ENCODE measurements at places on chromosomes 6 and 20.
A peak's percentile ranks its signal among the peaks of the same experiment; 100 is the strongest.

DNA sequence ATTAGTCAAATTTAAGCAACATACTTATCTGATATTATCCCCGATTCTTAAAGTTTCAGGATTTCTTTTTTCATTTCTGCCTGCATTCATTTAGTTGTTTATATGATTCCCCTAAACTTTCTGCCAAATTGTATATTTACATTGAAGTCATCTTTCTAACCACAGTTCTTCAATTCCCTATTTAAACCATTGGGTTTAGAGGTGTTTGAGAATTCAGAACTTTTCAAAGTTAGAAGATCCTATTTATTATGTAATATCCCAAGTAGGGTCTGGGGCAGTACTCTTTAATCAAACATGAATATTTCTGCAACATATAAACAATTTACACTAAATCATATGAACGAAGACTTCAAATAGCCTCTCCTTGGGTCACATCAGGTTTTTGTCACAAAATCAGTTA lies 52.9 kb downstream of the KLHL31 start:
- DNase-seq = no peak

DNA sequence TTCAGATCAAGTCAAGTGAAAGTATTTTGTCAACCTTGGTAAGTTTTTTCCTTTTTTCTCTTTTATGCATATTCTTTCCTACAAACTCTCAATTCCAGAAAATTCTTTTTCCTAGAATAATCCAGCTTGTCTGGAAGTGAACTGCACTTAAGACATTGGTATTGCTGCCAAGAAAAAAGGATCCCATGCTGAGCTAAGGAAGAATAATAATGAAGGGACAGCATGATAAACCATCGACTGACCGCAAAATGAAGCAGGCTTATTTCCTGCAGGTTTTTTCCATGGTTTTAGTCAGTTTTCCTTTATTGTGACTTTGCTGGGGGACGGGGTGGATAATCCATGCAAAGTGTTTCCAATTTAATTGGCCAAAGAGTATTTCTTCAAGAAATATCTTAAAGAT lies 857.6 kb upstream of the SLC35B3 start:
- no peak for DNase-seq

DNA sequence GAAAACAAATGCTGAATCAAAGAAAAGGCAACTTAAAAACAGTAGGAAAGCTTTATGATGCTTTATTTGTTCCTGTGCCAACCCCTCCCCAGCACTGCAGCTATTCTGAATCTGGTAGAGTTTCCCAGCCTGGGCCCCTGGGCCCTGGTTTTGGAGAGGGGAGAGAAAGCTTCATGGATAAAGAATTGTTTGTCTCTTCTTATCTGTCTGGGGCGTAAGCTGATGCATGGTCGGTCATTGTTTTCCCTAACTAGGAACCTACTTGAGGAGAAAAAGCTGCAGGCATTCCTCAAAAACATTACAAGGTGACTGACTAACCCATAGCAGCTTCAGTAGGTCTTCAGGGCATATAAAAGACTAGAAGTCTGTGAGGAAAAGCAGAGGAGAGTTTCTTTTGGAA lies 758.1 kb upstream of the EPHA7 start:
- DNase-seq = no peak

- DNase-seq = no peak
Observed at GRCh38 chr6:153143200-153143599, 12.1 kb upstream of the RGS17 start.

- no peak for DNase-seq
Observed at GRCh38 chr6:37850260-37850659, 30.7 kb downstream of the ZFAND3 start.

DNA sequence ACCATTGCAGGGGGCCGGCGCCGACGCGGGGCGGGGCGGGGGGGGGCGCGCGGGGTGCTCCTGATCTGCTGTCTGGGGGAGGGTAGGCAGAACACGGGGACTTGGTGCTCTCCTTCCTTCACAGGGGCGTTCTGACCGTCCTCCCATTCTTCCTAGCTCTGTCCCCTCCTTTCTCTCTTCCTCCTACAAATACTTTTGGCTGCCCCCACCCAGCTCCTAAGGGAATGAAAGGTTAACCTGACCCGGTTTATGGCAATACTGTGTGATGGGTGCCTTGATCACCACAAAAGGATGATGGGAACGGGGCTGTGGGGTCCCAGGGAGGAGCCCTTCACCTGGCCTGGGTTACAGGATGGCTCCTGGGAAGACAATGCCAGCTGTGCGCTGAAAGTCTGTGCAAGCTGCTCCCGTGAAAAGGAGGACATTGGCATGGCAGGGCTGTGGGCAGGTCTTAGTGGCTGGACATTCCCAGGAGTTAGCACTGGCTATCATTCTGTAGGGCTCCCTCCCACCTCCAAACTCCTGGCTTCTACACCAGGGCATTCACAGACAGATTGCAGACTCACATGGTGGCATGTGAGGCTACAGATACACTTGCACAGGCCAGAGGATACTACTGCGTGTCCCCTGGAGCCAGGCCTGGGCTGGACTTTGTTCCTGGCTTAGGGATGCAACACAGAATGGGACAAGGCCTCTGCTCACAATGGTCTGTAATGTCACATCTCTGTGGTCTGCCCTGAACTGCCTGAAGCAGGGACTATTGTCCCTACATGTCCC lies 1.9 kb upstream of the TPD52L2 start:
- no peak for DNase-seq

DNA sequence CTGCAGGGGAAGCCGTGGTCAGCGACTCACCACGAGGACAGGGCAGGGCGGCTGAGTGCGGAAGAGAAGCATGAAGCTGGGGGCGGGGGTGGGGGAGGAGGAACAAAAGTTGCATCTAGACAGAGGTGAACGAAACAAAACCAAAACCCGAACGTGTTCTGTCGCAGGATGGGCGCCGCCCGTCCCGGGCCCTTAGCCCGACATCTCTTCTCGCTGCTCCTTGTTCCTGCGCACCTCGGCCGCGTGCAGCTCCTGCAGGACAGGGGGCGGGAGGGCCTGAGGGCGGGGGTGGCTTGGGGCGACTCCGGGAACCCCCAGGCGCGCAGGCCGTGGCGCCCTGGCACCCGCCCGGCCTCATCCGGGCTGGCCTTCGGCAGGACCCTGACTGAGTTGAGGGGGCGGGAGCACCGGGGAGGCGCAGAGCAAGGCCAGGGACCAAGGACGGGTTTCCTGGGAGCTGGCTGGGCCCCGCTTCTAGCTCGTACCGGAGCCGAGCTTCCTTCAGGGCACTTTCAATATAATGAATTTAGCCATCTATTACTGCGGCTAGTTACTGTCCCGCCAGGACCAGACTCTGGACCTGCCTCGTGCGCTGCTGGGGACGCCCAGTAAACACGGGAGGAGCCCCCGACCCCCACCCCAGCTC lies 12.0 kb downstream of the STMN3 start:
- DNase-seq = no peak

DNA sequence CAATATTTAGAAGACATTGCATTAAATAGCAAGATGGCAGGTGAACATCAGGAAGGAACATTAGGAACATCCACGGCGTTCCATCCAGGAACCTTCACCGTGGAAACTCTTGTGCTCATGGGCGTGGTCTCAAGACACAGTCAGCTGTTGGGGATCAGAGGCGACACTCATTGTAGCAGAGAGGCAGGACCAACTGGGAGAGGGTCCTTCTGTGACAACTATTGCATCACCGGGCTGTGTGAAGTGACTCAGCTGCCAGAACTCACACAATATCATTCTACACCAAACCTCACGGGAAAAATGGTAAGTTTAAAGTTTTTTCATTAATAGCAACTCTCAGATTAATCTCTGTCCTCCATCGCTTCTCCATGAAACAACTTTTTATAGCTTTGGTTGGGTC lies 334.8 kb upstream of the SULF2 start:
- DNase-seq = no peak

DNA sequence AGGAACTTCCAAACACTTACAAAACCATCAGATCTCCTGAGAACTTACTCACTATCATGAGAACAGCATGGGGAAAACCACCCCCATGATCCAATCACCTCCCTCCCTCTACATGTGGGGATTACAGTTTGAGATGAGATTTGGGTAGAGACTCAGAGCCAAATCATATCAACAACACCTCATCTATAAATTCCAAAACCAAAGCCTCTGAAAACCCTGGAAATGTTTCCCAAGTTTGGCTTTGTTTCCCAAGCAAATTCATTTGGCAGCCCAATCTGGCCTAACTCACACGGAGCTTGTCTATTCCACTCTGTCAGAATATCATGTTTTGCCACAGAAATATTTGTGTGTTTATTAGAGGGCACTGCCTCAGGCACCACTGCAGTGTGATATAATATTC lies 142.6 kb downstream of the COL9A1 start:
- DNase-seq = no peak

DNA sequence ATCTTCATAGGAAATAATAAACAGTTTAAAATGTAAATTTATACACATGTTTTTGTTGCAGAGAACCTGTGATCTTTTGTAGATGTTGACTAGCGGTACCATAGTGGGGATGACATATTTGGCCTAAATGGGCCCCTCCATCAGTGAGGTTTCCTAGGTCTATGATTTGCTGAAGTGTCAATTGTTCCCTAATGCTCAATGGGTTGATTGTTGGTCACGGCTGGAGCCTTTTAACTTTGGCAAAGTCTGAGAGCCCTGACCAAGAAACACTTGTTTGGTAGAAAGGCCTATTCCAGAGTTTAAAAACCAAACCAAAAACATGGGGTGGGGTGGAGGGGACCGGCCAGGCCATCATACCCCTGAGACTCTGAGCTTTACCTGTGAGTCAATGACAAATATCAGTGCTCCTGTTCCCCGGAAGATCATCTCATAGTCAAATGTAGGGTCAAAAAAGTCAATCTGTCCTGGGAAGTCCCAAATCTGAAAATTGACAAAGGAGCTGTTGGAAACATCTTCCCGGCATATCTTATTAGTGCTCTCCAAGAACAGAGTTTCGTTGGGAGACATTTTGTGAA lies 25.1 kb downstream of the RRAGD start:
- no peak for DNase-seq

DNA sequence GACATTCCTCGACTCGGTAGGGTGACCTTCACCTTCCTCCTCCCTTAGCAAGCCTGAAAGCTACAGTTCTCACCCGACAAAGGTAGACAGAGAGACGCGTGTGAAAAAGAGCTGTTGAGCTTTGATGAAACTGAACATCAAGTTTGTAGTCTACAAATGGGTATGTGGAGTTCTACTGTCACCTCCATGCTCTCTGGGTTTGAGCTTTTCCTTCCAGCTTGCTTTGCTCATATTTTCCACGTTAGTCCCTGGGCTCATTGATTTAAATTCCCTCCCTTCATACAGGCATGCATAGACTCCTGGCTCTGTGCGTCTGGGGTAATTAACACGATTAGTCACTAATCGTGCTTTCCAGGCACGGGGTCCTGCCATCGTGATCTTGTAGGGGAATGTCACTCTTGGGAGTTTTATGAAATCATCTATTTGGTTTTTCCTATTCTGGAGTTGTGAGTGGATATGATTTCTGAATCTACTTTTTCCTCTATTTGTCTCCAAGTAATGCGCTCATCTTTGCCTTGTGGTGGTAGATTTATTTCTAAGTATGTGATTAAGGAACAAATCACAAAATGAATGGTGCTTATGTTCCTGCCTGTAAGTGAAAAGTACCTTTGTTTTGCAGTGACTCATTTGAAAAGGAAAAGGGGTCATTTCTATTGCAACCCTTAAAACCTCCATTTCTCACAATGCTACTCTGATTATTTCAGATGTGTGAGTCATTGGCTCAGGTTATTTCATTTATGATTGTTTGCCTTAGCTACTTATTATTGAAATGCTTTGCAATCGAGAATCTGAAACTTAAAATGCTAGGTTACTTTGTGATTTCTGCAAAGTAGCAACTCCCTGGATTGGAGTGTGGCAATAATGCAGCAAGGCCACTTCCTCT lies 154.6 kb downstream of the ZDHHC14 start:
- DNase-seq = no peak

- peak; percentile 14 for DNase-seq
Observed at GRCh38 chr20:10218536-10219451, at the start of gene SNAP25. Gene SNAP25, plus strand, starts transcription at chr20:10218830. Its CDS starts 56,662 bp downstream, at chr20:10275492.

DNA sequence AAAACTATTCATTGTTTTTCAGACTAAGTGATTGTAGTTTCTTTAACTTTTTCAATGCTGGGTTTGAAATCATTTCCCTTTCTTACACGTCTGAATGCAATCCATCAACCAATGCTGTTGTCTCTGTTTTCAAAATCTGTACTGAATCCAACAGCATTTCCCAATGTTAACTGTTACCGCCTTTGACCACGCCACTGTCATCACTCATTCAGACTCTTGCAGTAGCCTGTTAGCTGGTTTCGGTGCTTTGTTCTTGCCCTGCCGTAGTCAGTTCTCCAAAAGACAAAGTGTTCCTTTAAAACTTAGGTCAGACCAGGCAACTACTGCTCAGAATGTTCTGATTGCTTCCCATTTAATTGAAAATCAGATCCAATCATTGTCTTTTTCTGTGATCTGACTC lies 131.3 kb downstream of the PLCB4 start:
- no peak for DNase-seq

DNA sequence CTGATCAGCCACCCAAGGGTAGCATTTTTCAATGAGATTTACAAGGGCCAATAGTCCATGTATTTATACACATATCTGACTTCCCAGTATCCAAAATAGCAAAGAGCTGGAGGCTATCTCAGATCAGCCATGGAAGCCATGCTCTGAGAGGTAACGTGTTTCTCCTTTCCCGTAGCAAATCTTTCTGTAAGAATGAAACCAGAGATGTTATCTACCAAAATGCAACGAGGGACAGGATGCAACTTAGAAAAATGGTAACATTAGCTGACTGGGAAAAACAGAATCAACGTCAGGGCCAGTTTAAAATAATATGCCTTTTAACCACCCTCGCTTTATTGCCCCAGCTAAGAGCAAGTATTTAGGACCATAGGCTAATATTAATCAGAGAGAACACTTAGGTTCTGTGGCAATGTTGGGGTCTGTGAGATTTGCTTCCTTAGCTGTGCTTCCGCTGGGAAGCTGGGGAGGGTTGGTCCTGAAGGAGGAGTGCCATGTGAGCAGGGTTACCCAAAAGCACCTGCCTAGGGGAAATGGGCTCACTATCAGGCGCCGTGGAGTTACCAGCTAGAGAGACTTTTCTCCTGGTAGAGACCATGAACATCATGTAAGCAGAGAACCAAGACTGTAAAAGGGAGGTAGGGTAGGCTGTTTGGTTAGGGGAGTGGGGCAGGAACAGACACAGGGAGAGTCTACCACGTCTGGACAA lies 1.2 kb downstream of the ZNF831 start:
- no peak for DNase-seq

DNA sequence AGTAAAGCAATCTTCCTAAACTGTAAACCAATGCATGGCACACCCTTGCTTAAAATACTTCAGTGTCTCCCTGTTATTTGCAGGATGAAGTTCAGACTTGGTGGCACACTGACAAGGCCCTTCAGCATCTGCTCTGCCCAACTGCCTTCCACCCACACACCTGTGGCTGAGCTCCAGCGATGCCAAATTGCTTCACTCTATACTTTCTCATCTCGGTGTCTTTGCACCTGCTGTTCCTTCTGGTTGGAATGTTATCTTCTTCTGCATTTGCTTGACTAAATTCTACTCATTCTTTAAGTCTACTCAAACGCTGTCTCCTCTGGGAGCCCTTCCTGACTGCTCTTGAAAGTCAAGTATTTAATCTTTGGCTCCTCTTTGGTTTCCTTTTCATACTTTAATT lies 100.1 kb upstream of the SUPT3H start:
- no peak for DNase-seq

All from GM12891 (cell line).